ENCODE measurements at places on chromosomes 4 and X.

GRCh38 chr4:993111-994029 lies at the start of gene SLC26A1:
Gene SLC26A1 (minus strand): TSS chr4:993404. CDS start chr4:991703, 1,701 bp downstream.
- no peak for DNase-seq

- DNase-seq = no peak
Observed at GRCh38 chr4:30450474-30450873, 269.7 kb upstream of the PCDH7 start.

- DNase-seq = no peak
Observed at GRCh38 chr4:111113591-111113990, 490.7 kb upstream of the PITX2 start.

DNA sequence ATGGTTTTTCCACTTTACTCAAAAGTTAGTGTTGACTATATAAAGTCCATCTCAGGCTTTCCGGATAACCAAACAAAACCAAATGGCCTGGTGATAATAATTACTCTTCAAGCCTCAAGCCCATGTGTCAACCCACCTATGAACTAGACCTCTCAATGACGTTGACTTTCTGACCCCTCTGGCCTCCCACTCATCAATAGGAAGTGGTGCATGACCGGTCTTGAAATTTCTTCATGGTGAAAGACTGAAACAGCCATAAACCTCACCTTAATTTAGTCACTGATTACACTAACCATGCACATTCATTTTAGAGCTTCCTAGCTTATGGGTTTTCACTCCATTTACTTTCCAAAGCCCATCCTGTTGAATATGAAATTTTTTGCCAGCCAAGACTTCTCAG lies 276.0 kb downstream of the KLHL13 start:
- DNase-seq = no peak

GRCh38 chr4:27068151-27068867 lies 207.7 kb downstream of the STIM2 start:
- DNase-seq = no peak

- no peak for DNase-seq
Observed at GRCh38 chr4:1722551-1723118, 1.3 kb downstream of the TACC3 start.
